ENCODE measurements at places on chromosomes 2 and 18.

GRCh38 chr2:31274401-31275075 is 40.6 kb downstream of the EHD3 start:
- DNase-seq, result no peak

DNA sequence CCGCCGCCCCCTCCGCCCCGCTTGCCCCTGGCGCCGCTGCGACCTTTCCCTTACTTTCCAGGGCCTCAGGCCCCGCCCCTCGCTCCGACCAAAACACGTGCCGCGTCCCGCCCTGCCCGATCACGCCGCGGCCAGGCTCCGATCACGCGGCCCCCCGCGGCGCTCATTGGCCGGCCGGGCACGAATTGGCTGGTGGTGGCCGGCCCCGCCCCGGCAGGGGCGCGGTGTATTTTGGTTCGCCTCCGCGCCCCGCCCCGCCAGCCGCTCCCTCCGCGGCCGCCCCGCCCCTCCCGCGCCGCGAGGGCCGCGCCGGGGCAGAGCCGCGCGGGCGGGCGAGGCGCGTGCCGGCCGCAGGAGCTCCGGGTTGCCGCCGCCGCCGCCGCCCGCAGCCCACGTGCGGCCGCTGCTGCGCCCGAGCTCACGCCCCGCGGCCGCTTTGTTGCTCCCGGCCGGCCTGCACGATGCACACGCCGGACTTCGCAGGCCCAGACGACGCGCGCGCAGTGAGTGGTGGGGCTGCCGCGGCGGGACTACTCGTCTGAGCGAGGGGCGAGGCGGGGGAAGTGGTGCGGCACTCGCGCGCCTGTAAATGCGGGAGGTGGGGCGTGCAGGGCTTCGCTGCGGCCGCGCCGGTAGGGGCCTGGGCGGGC is at the start of gene KLF11:
Gene KLF11 (plus strand): TSS at position 295 of the 650 bp plus-strand sequence. CDS start 167 bp downstream, at position 462.
- DNase-seq, result peak; percentile 62

DNA sequence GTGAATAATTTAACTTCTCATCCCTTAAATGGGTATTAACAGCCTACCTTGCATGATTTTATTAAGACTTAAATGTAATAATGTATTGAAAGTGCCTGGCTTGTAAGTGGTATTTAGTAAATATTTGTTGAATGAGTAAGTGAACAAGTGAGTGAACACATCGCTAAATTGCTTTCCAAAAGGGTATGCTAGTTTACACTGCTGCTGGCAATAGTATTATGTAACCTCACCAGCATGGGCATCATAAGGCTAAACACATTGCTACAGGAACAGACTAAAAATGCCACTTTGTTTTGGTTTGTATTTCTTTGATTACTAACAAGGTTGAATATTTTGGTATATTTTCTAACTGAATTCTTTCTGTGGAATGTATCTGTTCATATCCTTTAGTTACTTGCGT is 9.8 kb downstream of the WDR43 start:
- DNase-seq, result no peak

GRCh38 chr2:219473511-219473910 is 25.2 kb upstream of the GMPPA start:
- DNase-seq, result no peak

DNA sequence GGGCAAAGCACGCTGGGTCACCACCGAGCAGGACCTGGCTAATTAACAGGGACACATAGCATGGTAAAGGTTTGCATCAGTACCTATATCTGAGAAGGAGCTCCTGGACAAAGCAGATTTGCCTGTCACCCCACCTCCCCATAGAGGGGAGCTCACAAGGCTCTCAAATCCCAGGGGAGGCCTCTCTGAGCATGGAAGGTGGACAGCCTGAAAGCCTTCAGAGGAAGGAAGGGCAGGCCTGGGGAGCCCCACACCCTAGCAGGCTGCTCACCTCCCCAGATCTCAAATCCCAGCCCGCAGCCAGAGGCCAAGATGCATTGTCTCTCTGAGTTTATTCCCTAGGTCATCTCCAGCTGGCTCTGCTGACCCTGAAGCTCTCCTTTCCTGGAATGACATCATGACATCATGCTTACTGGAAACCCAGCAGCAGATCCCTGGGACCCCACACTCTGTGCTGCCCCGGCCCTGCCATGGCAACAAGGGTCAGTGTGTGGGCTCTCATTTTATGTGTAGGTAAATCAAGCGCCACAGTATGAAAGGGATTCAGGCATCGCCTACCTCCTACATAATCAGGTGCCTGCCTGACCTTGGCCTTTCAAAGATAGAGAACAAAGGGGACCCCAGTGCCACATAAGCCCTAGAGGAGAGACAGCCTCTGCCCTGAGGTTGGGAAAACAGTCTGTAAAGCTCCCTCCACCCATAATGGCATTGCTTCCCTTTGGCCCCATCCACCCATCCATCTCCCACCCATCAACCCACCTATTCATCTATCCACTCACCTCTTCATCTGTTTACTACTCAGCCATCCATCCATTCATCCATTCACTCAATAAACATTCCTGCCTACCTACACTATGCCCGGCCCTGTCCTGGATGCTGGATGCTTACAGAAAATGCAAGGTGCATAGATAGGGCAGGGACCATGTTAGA is 15.7 kb upstream of the TEX51 start:
- no peak for DNase-seq

DNA sequence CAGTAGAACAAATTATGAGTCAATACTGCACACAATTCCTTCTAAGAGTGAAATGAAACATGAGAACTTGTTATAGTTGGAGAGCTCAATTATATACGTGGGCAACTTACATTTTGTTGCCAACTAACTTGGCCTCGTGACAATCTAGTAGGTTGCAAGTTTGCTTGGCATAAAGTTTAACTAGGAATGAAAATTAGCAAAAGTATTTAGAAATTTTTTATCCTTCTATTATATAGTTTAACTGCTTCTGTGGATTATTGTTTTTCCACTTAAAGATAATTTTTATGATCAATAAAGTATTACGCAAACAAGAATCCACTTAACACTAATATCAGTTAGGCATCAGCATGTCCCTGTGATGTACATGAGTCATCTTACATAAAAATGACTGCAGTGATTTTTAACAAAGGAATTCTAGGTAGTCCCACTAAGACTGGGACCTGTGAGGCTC is 41.1 kb downstream of the FAM124B start:
- no peak for DNase-seq
